Activated T-helper 17 cell treated with anti-CD3 and anti-CD28 coated beads, Interleukin-2, amount 50 U/mL, for 72 hours (primary cell): ENCODE measurements at places on chromosomes 12 and 14.

DNA sequence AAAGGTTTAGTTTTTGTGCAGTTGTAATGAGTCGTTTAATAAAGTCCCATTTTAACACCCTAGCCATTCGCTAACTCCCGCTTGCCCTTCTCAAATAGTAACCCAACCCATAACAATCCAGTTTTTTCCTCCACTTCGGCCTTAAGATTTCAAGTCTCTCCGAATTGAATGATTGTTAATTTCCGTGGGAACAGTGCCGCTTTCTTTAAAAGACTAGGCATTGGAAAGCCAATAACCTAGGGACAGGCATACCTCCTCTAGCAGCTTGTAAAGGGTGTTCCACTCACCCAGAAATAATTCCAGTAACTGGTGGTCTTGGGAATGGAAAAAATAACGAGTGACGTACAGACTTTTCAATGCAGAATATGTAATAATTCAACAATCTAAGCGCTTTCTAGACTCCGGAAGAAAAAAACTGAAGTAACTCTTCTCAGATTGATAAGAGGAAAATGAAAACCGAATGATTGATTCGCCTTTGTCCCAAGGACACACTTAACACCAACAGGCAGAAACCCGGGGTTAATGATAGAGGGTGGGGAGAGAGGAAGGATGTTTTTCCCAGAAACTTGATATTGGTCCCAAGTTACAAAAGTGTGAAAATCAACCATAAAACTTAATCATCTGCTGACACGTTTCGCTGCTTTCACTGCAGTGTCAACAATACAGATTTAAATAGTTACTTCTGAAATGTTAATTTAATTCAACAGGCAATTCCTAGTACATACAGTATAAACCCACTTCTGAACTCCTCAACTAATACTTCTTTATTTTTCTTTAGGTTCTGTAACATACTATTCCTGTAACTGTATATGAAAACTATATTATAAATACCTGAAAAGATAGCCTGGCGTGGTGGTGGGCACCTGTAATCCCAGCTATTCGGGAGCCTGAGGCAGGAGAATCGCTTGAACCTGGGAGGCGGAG lies 1.0 kb upstream of the SINHCAF start:
- H3K36me3 ChIP-seq = peaks cover 43% of the 10 kb centered on the region
- H3K4me1 ChIP-seq = peaks cover 2% of the 10 kb centered on the region
- H3K27ac ChIP-seq = no peak overlapping the region
- H3K4me3 ChIP-seq = peak overlapping the region; percentile 93
- ATAC-seq = no peak

- no peak for ATAC-seq
- no peaks in the 10 kb centered on the region for H3K36me3 ChIP-seq
- H3K27me3 ChIP-seq = peaks cover 18% of the 10 kb centered on the region
- H3K4me1 ChIP-seq = peaks cover 10% of the 10 kb centered on the region
- no peak overlapping the region for H3K27ac ChIP-seq
- H3K4me3 ChIP-seq = no peak overlapping the region
These were observed 43.0 kb downstream of the SMIM41 start for GRCh38 chr12:52122540-52122871.

DNA sequence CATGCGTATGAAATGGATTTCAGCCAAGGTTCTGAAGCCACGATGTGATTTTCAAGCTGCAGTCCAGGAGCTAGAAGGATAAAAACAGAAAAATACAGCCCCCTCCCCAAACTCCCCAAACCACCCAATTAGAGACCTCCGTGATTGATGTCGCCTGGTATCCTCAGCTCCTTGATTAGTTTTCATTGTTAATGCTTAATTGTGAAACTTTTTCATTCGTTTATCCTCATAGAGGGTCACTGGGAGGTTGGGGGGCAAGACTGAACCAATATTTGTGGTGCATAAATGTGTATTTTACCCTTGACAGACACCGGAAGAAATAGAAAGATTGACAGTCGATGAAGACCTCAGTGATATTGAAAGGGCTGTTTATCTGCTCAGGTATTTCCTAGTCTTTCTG lies 1.6 kb downstream of the PPP4R4 start:
- H3K27ac ChIP-seq = peak overlapping the region; percentile 82
- H3K4me1 ChIP-seq = peaks cover 13% of the 10 kb centered on the region
- peak overlapping the region; percentile 77 for H3K4me3 ChIP-seq
- peaks cover 59% of the 10 kb centered on the region for H3K36me3 ChIP-seq

DNA sequence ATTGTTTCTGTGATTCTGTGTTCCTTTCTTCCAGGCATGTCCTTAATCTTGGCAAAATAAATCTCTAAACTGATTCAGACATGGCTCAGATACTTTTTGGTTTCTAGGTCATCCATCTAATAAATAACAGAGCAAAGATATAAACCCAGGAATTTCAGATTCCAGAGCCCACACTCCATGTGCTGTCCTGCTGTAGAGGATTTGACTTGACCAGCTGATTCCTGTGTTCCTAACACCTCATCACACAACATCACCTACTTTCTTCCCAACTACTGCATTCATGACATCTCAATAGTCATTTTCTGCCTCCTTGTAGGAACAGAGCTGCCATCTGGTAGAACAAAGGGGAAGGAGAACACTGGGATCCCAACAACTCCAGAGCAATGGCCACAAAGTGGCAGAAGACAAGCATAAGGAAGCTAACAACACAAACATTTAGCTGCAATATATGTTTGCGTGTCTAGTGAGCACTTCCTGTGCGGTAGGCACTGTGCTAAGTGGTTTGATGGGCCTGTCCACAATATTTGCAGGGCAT lies 91.9 kb upstream of the OVCH1 start:
- no peak overlapping the region for H3K4me3 ChIP-seq
- no peak for ATAC-seq
- H3K27me3 ChIP-seq = peaks cover 8% of the 10 kb centered on the region
- no peak overlapping the region for H3K27ac ChIP-seq

DNA sequence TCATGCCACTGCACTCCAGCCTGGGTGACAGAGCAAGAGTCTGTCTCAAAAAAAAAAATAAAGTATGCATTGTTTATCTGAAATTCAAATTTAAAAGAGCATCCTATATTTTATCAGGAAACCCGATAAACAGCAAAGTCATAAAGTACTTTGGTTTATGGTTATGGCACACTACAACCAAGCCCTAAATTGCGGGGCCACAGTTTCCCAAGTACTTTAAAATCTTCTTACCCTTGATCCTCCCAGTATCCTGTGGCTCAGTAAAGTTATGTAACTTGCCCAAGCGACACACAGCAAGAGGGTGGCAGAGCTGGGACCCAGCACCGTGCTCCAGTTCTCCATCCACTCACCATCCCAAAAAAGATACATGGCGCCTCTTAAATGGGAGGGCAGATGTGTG lies 35.2 kb downstream of the KSR2 start:
- no peak for ATAC-seq
- H3K27me3 ChIP-seq = peaks cover 3% of the 10 kb centered on the region
- H3K27ac ChIP-seq = no peak overlapping the region
- H3K36me3 ChIP-seq = no peaks in the 10 kb centered on the region
- H3K4me3 ChIP-seq = no peak overlapping the region

DNA sequence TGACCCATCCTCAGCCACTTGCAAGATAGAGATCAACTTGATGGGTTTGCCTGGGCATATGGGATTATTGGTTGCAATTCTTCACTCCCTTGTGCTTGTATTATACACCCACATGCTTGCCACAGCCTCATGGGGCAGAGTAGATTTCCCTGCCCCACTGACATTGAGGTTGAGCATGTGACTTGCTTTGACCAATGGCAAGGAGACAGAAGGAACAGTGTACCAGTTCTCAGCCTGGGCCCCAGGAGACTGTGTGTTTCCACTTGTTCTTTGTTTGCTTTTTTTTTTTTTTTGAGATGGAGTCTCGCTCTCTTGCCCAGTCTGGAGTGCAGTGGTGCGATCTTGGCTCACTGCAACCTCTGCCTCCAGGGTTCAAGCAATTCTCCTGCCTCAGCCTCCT lies 31.8 kb downstream of the CALM1 start:
- H3K4me3 ChIP-seq = no peak overlapping the region
- ATAC-seq = no peak
- H3K27ac ChIP-seq = no peak overlapping the region
- no peaks in the 10 kb centered on the region for H3K27me3 ChIP-seq
- peaks cover 3% of the 10 kb centered on the region for H3K4me1 ChIP-seq
- no peaks in the 10 kb centered on the region for H3K36me3 ChIP-seq

DNA sequence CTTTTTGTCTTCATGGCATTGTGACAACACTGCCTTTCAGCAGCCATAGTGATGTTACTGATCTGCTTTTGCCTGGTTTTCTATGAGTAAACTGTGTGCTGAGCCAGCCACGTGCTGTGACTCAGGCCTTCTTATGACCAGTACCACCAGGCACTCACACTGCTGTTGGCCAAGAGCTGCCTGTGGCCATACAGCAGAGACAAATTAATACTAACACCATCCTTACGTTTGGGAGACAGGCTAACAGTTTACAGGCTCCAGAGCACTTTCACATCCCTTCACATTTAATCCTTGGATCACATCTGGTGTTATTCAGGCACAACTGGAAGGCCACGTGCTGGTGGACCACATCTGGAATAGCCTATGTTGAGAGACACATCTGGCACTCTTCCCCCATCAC lies 377.9 kb downstream of the CCDC91 start:
- no peak overlapping the region for H3K27ac ChIP-seq
- H3K36me3 ChIP-seq = no peaks in the 10 kb centered on the region
- H3K4me1 ChIP-seq = no peaks in the 10 kb centered on the region
- no peaks in the 10 kb centered on the region for H3K27me3 ChIP-seq
- peak; percentile 52 for ATAC-seq

DNA sequence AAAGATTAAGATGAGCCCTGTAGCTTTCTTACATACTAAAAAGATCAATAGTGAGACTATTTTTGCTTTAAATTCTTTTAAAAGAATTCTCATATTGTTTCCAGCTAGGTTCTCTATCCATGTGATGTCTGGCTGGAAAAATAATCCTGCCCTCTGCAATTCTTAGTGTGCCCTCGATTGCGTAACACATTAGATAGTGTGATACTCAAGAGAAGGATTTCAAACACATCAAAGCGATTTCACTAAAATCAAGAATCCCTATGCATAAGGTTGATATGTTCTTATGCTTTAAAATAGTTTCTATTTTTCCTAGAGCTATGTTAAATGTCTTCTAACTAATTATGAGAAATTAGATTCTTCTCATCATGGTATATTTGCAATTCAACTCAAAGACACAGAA lies 127.3 kb upstream of the PLEKHA5 start:
- H3K27ac ChIP-seq = no peak overlapping the region
- H3K36me3 ChIP-seq = no peaks in the 10 kb centered on the region
- H3K4me3 ChIP-seq = no peak overlapping the region

GRCh38 chr14:58200480-58200841 lies 512 bp downstream of the ACTR10 start:
- peak overlapping the region; percentile 93 for H3K27ac ChIP-seq
- peaks cover 37% of the 10 kb centered on the region for H3K36me3 ChIP-seq
- no peaks in the 10 kb centered on the region for H3K27me3 ChIP-seq
- peak overlapping the region; percentile 93 for H3K4me3 ChIP-seq
- peaks cover 12% of the 10 kb centered on the region for H3K4me1 ChIP-seq

GRCh38 chr14:23284654-23285529 lies 1.0 kb downstream of the HOMEZ start:
- H3K27ac ChIP-seq = peak overlapping the region; percentile 85
- H3K36me3 ChIP-seq = no peaks in the 10 kb centered on the region
- peak overlapping the region; percentile 86 for H3K4me3 ChIP-seq
- no peaks in the 10 kb centered on the region for H3K4me1 ChIP-seq
- no peaks in the 10 kb centered on the region for H3K27me3 ChIP-seq

DNA sequence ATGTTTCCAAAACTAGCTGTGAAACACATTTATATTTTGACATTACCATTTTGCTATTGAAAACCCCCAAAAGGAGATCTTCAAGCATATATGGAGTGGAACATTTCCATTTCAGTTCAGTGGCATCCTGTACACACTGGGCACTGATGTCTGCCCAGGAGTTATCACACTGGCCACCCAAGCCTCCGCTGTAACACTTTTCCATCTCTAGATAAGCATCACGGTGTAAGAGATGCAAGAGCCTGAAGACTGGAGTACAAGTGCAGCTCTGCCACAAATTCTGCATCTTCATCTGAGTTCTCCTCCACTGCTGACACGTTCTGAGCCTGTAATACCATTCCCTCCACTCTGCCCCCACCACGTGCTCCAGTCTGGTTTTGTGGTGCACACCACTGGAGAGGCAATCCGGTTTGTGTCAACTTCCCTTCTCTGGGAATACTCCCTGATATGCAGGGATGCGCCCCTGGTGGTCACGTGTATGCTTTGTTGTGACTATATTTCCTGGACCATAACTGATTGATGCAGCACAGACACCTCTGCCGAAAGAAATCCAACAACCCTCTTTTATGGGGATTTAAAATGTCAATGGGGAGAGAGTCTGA lies 12.7 kb downstream of the SPTLC2 start:
- ATAC-seq = no peak
- H3K4me3 ChIP-seq = no peak overlapping the region
- no peaks in the 10 kb centered on the region for H3K36me3 ChIP-seq

DNA sequence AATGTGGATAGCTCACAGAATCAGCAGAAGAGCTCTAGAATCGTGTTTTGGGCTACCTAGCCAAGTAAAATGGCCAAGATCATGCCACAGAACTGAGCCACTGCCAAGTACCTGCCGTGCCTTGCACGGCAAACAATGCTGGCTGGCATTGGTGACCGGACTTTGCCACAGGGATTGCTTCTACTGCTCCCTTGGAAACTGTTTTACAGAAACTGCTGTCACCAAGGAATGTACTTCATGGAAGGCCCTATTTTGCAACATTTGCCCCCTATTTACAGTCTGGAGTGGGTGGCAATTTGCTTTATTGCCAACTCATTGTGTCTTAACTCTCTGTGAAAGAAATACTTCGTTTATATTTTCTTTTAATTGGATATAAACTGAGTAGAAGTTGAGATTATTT lies 49.0 kb downstream of the BORCS5 start:
- H3K4me1 ChIP-seq = peaks cover 19% of the 10 kb centered on the region
- peaks cover 35% of the 10 kb centered on the region for H3K36me3 ChIP-seq
- H3K27ac ChIP-seq = no peak overlapping the region

DNA sequence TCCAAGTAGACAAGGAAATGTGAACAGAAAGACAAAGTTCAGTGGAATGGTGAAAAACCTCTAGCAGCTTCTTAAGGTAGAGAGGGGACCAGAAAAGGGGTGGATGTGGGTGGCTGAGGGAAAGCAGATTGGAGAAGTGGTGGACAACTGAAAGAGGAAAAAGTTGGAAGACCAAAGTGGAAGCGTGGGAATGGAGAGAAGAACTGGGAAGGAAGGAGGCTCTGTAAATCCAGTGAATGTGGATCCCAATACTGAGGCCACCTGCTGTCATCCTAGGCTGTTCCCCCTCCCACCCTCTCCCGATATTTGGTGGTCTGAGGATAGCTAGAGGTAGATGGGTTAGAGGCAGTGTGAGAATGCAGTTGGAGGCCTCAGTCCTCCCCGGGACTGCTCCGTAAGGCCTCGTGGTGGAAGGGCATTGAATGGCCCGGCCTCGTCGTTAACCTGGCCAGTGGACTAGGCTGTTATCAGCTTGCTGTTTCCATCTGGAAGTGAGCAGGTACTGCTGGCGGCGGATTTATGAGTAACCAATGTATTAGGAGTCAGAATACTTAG lies 822 bp upstream of the POU6F1 start:
- no peak for ATAC-seq
- no peaks in the 10 kb centered on the region for H3K27me3 ChIP-seq
- peaks cover 7% of the 10 kb centered on the region for H3K36me3 ChIP-seq
- peak overlapping the region; percentile 93 for H3K4me3 ChIP-seq
- peak overlapping the region; percentile 94 for H3K27ac ChIP-seq

- H3K27me3 ChIP-seq = no peaks in the 10 kb centered on the region
- H3K27ac ChIP-seq = peak overlapping the region; percentile 44
- H3K4me3 ChIP-seq = no peak overlapping the region
- peak; percentile 32 for ATAC-seq
- H3K4me1 ChIP-seq = peaks cover 9% of the 10 kb centered on the region
These were observed 9.3 kb downstream of the PEBP1 start for GRCh38 chr12:118145113-118145797.
